Panc1 (cell line): ENCODE measurements at places on chromosomes 7 and 10. TPM values are rescaled to one million over a fixed set of nuclear protein-coding genes. Genes with fewer than 3 reads are reported as not detected.

GRCh38 chr10:48459270-48460150 is 145.4 kb downstream of the ARHGAP22 start:
- no peak for DNase-seq

The C10orf67 gene
- not detected for total RNA-seq

GRCh38 chr7:24883622-24884013 is 96.4 kb downstream of the OSBPL3 start:
- no peak for DNase-seq

GRCh38 chr10:60292998-60293397 is 96.7 kb downstream of the ANK3 start:
- no peak for DNase-seq

DNA sequence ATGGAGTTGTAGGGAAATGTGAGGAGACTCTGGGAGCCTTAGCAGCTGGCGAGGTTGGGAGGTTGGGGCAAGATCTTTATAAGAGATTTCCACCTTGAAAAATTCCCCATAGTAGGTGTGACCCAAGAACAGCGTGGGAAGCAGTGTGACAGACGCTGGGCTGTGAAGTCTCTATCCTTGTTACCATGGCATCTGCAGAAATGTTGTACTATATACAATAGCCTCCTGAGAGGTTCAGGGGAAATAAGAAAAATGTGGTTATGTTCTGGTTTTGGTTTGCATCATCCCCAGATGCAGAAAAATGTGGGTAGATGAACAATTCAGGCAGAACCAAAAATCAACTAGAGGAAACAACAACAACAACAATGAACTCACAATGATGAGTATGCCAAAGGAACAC is 498.6 kb downstream of the SH2D4B start:
- no peak for DNase-seq

The PNLIP gene
- total RNA-seq = 1.5 TPM

The ASZ1 gene
- not detected for total RNA-seq

GRCh38 chr7:138705167-138705566 is 4.0 kb upstream of the SVOPL start:
- no peak for DNase-seq

The GFRA1 gene
- 0.10 TPM for total RNA-seq

The CPN1 gene
- not detected for total RNA-seq

The MALSU1 gene
- total RNA-seq = 111 TPM

The EGR2 gene
- 0.82 TPM for total RNA-seq

The GPNMB gene
- total RNA-seq = 2.1 TPM

DNA sequence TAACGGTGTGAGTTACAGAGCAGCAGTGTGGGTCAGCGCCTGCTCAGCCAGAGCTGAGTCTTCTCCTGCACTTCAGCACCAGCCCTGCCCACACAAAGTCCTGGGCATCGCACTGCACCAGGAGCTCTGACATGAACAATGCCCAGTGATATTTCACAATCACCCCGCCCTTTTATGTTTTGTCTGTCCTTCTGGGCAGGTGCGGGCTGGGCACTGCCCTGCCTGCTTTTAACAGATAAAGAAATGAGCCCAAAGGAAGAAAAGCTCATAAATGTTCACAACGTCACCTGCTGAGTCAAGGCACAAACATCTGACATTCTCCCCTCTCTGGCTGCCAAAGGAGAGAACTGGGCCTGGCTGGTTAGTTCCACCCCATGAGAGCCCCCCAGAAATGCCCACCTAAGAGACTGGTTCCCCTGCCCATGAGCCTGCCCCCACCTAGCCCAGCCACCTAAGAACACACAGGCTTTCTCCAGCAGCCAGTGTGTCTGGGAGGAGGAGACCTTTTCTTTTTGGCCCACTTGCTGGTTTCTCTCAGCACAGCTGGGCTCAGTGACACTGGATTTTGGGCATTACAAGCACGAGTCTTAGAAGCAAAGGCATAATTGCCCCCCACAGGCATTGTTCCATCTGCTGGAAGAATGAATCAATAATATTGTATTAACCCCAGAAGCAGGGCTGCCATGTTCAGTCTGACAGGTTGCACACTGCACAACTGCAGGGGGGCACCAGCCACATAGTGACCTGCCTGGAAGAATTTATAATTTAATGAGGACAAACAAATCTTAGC is 22.3 kb downstream of the CALML3 start:
- DNase-seq = no peak

The MBL2 gene
- not detected for total RNA-seq

- no peak for DNase-seq
Measured at GRCh38 chr10:24722131-24722675, 1.5 kb downstream of the ARHGAP21 start.

The CALML5 gene
- not detected for total RNA-seq

DNA sequence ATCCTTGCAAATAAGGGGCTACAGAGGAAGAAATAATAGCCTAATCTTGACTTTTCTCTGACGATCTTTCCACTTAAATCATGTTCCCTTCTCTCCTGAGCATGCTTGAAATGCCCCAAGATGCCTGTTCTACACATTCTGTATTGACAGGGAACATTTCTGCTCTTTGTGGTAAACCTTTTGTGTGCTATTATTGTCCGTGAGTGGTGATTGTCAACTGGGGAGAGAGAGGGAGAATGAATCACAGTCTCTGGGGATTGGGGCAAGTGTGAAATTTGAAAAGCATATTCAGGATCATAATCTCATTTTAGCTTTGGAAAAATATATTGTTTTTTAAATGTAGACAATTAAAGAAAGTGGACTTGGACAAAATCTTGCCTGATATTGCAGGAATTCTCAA is 20.6 kb downstream of the UBTD1 start:
- no peak for DNase-seq

DNA sequence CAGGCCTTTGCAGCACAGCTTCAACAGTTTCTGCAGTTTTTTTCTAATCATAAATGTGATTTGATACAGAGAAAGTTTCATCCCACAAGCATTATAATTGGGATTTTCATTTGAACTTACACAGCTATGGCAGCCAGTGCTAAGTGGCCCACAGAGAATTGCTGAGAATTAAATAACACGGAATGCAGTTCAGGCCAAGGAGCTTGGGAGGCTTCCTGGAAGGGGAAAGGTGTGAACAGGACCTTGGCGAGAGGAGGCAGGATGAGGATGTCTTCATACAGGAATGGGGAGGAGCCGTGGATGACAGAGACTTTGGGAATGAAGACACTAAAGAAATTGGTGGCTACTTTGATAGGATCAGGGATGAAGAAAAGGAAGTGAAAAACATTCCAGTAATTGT is 95.3 kb downstream of the ZNF22 start:
- DNase-seq = no peak

The CREB5 gene
- 3.1 TPM for total RNA-seq

The CYP26C1 gene
- 1.1 TPM for total RNA-seq

- DNase-seq = no peak
Measured at GRCh38 chr10:49240946-49241345, 52.8 kb upstream of the TMEM273 start.

- no peak for DNase-seq
Measured at GRCh38 chr10:74589226-74589673, 237.2 kb upstream of the KAT6B start.

The PFKFB3 gene
- total RNA-seq = 17.1 TPM

The SFRP5 gene
- 0.64 TPM for total RNA-seq

GRCh38 chr7:70389531-70390151 is 742.3 kb upstream of the GALNT17 start:
- DNase-seq = no peak

The TET1 gene
- total RNA-seq = 2.3 TPM

DNA sequence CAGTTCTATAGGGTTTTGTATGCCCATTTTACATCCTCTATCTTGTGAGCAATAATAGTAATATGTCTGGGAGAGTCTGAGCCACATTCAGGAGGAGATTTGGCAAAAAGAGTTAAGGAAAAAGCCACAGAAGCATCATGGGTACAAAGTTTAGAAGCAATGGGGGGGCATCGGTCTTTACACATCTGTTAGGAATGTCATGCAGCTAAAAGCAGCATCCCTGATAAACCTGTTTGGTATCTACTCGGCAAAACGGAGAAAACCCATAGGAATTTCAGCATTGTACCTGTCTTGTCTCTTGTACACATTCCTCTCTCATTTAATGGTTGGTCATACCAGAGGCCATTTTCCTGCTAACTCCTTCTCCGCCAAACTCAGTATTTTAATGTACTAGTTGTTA is 12.5 kb upstream of the HERPUD2 start:
- no peak for DNase-seq

DNA sequence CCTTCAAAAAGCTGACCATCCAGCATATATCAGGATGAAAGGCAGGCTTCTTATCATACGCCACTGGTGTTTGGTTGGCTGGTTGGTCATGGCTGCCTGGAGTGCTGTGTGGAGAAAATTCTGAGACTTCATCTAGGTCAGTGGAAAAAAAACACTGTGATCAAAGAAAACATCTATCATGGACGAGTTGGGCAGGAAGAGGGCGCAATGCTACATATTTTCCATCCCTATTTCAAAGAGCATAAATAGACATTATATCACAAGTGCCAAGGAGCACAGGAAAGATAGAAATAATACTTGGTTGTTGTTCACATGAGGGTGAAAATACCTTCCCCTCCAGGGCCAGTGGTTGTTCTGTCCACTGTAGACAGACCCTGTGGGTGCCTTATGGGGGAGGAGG is 128.4 kb upstream of the PLPP4 start:
- DNase-seq = no peak

- no peak for DNase-seq
Measured at GRCh38 chr10:33252324-33252723, 82.1 kb downstream of the NRP1 start.

The ATP5MK gene
- total RNA-seq = 694 TPM
